Right ventricle myocardium superior (tissue), 1 donor: ENCODE measurements at places on chromosomes 6 and 20. TPM values are rescaled to one million over a fixed set of nuclear protein-coding genes. Genes with fewer than 3 reads are reported as not detected.

DNA sequence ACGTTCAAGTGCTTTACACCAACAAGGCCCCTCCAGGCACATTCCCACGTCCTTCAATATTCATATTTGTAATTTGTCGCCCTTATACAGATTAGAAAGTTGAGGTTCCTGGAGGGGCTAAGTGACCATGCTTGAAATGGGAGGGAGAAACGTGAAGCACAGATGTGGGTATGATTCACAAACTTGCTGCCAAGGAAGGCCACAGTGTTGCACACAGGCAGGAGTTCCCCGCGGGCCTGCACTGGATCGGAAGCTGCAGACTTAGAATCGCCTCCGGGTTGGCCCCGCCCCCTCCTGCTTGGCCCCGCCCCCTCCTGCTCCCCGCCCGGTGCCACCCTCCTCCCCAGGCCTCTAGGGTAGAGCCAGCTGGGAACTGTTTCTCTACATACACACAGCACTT is 58.2 kb upstream of the QKI start:
- DNase-seq: peak; percentile 85

DNA sequence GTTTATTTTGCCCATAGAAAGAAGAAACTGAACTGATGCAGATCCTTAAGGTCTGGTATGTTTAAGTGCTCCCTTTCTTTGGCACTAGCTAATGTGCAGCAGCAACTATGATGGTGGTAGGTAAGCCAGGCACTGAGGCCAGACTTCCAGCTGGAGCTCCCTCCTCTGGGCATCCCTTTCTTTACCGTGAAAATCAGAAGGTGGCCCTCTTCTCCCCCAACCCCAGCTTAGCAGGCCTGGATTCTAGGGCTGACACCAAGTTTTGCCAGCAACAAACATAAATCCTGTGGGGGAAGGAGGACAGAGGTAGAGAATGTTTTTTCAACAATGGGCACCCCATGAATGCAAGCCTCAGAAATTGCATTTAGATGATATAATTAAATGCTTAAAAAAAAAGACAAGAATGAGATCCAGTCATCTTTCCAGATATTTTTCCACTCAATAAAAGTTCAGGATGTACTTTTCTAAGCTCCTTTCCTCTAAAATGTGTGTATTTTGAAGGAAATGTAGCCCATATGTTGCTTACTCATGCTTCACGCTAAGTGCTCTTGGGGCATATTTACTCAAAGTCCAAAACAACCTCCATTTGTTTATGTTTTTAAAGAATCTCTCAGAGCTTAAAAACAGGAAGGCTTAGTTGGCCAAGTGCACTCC is 123.9 kb upstream of the NXT1 start:
- no peak for DNase-seq

DNA sequence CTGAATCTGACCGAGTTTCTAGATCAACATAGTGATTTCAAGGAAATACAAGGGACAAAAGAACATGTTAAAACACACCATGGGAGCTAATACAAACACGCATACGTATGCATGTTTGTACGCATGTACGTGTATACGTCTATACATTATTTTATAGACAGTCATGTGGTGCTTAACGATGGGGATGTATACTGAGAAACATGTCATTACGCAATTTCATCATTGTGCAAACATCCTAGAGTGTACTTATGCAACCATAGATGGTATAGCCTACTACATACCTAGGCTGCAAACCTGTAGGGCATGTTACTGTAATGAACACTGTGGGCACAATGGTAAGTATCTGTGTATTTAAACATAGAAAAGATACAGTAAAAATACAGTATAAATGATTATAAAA is 25.0 kb upstream of the NELFCD start:
- DNase-seq: no peak

Gene LCA5
- total RNA-seq: 1.9 TPM

Gene ID4
- total RNA-seq: 1.4 TPM

DNA sequence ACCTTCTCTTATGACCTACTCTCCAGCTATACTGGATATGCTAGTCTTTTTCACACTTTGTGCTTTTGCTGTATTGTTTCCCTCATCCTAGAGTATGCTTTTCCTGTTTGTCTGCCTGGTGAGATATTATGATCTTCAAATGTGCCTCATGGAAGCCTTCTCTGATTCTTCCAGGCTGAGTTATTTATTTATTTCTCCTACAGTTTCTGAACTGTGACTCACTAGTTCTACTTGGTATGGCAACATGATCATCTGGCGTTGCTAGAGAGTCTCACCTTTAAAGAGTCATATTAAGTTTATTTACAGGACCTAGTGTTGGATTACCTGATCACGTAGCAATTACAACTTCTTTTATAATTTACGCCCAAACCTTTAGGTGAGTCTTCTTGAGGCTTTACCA is 81.2 kb upstream of the HDAC2 start:
- DNase-seq: no peak

Gene FGD2
- total RNA-seq: 5.7 TPM

Gene BTNL2
- total RNA-seq: not detected

GRCh38 chr20:8244637-8245036 is 112.6 kb downstream of the PLCB1 start:
- DNase-seq: no peak

GRCh38 chr6:163290545-163291274 is 123.8 kb upstream of the QKI start:
- DNase-seq: no peak

Gene ASXL1
- 24.5 TPM for total RNA-seq

Gene ENPP4
- 18.3 TPM for total RNA-seq

GRCh38 chr6:33161354-33162331 is 30.6 kb downstream of the COL11A2 start:
- DNase-seq: peak; percentile 90

DNA sequence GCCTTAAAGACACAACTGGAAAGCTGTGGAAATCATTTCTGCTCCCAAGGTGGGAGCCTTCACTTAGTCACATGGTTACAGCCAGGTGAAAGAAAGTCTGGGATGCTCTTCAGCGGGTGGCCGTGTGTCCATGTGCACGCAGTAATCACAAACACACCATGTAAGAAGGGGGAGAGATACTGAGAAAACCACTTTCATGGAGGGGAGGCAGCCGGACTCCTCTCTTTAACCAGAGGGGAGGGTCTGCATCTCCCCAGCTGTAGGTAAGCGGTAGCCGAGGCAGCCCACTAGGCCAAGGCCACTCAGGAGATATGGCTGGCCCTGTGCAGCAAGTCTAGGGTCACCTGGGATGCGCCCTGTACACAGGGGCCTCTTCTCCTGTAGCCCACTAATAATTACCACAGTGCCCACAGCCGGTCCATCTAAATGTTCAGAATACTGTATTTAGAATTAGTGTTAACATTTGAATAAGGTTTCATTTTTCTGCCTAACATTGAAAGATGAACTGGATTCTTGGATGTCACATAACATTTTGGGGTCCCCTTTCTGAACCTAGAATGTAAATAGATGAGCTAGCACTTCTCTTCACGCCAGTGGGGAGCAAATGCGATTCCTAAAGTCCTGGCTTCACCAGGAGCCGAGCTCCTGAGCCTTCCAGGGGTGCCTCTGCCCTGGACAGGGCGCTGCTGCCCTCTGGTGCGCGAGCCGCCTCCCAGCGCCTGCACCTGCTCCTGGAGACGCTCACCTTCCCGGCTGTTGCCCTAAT is 15.9 kb downstream of the GPR31 start:
- peak; percentile 68 for DNase-seq

DNA sequence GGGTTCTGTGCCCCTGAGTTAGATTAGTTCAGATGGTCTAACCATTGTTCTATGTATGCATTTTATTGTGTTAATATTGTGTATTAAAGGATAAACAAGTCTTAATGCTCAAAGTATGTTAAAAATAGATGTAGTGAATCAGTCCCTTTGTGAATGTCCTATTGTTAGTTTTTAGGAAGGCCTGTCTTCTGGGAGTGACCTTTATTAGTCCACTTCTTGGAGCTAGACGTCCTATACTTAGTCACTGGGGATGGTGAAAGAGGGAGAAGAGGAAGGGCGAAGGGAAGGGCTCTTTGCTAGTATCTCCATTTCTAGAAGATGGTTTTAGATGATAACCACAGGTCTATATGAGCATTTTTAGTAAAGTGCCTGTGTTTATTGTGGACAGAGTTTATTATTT is 12.3 kb upstream of the HMGN4 start:
- DNase-seq: no peak

Gene LHFPL5
- not detected for total RNA-seq

- no peak for DNase-seq
Measured at GRCh38 chr6:125753218-125753936, 3.9 kb downstream of the HEY2 start.

Gene FAM184A
- total RNA-seq: 1.6 TPM

DNA sequence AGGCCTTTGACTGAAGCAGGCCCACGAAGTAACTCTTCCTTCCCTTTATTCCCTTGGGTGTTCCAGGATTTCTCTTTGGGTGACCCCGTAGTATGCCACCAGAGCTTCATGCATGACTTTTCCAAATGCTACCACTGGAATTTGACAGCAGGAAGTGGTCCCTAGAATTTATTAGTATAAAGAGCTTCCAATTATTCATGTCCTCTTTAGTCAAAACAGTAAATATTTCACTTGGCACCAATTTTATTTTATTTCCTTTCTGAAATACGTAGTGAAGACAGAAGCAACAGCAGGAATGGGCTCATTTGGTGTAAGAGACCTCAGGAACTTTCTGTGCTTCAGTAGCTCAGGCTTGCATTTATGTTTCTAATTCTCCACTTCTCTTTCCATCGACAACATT is 151.3 kb downstream of the LCA5 start:
- DNase-seq: no peak

Gene TFAP2D
- total RNA-seq: not detected

DNA sequence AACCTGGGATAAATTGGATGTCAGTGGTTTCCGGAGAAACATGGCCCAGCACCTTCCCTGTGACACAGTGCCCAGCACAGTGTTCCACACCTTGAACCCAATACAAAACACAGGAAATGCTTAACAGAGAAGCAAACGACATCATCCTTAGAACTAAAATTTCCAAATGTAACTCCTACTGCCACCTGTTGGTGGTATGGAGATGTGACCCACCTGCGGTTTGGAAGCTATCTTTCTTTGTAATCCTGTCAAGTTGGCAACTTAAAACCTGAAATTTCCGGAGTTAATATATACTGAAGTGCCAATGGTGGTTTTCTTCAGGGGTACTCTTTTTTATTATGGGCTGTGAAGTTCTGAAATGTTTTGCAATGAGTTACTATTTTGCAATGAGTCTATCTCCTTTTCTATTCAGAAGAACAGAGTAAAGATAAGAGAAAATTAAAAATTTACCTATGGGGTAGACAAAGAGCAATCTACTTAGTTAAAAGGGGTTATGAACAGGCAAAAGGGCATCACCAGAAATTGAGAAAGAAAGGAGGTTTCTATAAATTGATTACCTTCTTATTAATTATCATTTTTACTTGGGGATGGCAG is 658.8 kb downstream of the PTPRT start:
- DNase-seq: no peak

DNA sequence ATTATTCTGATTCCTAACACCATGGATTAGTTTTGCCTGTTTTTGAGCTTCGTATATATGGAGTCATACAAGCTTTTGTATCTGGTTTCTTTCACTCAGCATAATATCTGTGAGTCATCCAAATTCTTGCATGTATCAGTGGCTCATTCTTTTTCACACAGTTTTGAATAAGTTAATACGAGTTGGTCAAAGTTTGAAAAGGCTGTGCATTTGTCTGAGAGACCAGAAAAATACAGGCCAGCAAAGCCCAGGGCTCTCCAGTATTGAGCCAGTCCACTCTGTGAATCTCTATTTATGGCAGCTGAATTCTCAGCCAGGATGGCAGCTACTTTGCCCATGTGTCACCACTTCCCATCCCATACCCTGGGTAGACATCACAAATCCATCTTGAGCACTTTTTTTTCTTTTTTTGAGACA is 7.2 kb upstream of the CHMP4B start:
- no peak for DNase-seq

DNA sequence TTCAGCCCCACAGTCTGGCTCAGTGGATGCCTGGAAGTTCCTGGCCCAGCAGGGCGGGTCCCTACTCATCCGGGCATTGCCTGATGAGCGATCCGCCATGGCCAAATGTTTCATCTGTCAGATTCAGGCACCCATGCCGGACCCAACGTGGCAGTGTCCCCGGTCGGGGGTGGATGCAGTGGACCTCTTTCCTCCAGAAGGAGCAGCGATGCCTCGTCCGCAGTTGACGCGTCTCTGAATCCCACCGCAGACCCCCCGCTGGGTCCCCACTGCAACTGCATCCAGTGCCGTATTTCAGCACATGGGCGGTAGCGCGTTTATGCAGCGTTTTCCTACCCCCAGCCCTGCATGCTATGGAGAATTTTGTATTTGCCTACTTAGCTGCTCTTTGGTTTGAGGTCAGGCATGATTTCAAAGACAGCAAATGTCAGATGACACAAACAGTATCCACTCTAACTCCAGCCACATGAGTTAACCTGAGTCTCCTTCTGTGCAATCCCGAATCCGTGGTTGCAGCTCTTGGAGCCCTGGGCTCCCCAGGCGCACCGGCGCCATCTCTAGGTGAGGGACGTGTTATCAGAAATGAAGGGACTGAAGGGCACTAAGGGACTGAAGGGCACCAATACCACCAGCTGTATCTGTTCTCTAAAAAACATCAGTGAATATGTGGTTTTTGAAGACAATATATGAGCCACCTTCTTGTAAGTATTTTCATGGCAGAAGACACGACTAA is 72.6 kb upstream of the THBS2 start:
- no peak for DNase-seq

DNA sequence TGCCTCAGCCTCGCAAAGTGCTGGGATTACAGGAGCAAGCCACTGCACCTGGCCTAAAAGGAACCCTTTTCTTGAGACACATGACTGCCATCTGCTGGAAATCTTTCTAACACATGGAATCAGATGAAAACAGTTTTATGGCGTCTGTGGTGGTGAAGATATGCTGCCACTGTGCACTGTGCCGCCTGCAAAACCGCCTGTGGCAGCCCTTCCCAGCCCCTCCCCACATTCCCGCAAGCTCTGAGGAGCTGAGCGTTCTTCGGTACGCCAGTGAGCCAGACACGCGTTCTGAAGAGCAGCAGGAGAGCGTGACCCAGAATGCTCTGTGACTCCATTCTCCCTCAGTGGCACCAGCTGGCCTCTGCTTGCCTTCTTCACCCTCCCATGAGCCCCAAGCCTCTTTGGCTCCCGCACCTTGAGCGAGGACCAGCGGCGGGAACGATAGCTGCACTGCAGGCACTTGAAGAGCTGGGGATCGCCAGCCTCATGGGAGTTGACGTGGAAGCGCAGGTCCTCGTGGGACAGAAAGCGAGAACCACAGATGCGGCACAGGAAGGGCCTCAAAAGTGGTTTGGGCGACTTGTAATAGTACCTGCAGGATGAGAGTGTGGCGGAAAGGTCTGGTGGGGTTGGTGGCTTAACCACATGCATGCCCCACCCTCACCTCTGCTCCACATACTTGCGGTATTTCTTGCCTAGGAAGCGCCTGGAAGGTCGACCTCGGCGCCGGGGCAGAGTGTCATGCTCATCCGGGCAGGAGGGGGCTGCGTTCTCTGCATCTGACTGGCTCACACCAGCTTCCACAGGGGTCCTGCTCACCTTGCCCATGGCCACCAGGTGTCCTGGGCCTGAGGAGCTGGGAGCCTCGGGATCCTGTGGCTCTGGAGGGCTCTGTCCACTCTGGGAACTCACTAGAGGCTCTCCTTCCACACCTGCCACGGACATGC is 8.7 kb downstream of the ZNF335 start:
- DNase-seq: peak; percentile 37

DNA sequence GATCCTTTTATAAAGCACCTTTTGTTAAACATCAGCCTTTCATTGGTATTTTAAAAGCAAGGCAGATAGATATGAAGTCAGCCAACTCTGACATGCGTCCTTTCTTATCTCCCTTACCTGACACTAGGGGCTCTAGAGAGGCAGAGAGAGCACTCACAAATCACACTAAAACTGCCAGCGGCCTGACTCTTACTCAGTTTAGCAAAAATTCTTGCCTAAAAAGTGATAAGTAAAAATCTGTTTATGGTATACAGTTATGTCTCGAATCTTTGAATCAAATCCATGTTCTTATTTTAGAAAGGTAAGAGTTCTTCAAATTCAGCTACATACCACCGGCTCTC is 10.4 kb upstream of the TDRD6 start:
- no peak for DNase-seq
